ENCODE measurements at places on chromosomes 6 and 20.

DNA sequence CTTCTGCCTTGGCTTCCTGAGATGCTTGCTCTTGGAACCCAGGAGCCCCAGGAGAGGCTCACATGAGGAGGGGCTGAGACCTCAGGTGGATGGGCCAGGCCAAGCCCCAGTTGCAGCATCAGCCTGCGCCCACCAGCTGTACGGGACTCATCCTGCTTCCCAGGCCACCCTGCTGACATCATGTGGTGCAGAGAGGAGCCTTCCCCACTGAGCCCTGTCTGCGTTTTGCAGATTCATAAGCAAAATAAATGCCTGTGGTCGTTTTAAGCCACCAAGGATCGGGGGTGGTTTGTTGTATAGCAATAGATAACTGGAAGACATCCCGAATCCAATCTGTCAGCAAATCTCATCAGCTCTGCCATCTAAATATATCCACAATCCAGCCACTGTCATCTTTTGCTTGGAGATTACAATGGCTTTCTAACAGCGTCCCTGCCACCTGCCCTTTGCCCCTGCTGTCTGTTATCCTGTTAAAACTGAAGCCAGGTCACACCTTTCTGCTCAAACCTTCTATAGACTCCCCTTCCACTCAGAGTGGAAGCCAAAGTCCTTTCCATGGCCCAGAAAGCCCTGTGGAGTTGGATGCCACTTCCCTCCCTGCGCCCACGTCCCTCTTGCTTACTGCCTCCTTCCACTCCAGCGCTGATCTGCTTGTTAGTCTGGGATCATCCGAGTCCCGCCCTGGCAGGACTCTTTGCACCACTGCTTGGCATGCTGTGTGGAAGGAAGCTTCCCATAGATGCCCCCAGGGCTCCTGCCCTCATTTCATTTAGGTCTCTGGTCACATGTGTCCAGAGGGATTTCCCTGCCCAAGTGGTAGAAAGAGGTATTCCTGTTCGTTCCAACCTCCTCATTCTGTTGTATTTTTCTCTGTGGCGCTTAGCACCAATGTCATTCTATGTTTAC, 24.0 kb upstream of the MLN start:
- no peak for DNase-seq

DNA sequence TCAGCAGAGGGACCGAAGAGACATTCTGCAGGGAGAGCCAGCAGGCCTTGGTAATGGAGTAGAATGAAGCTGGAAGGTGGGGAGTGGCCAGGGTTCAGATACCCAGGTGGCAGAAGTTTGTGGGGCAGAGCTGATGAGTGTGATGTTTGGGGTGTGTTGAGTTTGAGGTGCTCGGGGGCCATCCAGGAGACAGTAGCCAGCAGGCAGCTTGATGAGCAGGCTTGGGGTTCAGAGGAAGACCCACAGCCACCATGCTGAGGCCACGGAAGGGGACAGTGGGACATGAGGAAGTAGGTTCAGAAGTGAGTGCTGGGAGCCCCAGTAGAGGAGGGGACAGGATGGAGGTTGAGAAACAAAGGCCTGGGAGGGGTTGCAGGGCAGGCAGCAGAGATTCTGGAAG, 11.1 kb upstream of the FOXS1 start:
- no peak for DNase-seq

GRCh38 chr6:47169785-47170616, 127.9 kb upstream of the ADGRF1 start:
- no peak for DNase-seq

GRCh38 chr6:110434961-110435602, 19.7 kb upstream of the DDO start:
- no peak for DNase-seq

DNA sequence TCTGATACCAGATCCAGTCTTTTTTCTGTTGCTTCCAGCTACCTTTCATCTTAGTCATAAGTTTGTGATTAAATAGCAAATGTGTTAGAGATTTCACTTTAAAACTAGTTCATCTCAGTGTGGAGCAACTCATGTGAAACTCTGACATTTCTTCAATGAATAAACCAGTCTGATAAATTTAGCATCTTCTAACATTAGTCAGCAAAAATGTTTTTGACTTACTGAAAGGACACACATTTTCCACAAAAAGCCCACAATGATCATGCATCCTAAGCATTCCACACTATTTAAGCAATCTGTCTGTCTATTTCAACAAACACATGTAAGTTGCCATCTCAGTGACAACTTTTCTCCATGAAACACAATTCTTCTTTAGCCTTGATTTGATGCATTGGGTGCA, 222.2 kb upstream of the SLC35B3 start:
- no peak for DNase-seq

GRCh38 chr6:24321538-24322162, 36.2 kb downstream of the DCDC2 start:
- no peak for DNase-seq

DNA sequence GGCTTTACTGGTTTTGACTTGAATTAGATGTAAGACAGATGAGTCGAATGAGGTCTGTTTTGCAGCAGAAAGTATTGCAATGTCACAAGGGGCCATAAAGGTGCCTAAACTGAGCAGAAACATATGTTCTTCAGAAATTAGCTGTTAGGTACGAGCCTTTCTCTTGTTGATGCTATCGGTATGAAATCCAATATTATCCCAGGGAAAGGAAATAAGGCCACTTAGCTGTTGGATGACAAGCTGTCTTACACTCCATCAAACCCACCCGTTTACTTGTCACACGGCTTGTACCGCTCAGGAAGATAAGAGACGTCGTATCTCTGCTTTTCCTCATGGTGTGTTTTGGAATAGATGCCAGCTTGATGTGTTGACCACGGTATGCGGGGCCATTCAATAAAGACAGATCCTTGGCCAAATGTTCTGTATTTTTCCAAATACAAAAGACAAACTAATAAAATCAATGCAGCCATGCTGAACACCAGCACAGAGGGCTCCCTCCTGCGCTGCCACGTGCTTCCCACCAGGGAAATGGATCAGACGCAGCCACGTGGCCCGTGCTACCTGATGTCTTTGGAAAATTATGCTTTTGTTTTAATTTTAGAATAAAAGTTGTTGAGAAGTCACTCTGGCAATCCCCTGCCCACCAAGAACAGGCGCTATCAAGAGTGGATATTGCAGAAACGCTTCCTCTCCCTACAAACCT, 255.9 kb upstream of the SULF2 start:
- peak; percentile 92 for DNase-seq

GRCh38 chr20:19347943-19348456, 135.6 kb downstream of the SLC24A3 start:
- no peak for DNase-seq

- DNase-seq = no peak
These were observed 38.8 kb downstream of the RCAN2 start for GRCh38 chr6:46452312-46452917.

GRCh38 chr6:146819596-146820320, 221.0 kb downstream of the ADGB start:
- DNase-seq = no peak

DNA sequence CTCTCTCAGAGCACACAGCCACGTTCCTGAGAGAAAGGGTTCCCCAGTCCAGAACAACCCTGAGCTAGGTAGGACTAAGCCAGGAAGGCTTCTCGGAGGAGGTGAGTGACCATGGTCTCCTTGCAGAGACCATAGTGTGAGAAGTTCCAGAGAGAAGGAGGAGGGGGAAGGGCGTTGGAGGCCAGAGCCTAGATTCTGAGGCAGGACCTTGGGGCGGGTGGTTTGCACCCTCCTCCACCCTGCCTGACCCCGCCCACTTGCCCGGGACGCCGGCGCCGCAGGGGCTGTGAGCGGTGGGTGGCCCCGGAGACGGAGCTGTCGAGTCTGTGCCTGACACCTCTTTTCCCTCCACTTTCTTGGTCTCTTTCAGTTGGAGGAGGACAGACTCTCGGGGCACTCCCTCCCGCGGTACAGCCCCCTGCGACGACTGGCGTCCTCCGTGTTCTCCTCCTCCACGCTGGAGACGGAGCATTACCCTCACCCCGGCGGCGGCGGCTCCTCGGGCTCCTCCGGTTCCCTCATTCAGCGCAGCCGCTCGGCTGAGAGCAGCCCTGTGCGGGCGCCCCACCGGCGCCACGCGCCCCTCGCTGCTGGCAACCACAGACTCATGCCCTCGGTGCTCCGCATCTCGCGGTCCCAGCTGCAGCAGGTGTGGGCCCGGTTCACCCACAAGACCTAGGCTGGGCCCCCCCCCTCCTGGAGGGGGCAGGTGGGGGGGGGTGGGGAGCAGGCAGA, 26.2 kb downstream of the TTBK1 start:
- peak; percentile 71 for DNase-seq

DNA sequence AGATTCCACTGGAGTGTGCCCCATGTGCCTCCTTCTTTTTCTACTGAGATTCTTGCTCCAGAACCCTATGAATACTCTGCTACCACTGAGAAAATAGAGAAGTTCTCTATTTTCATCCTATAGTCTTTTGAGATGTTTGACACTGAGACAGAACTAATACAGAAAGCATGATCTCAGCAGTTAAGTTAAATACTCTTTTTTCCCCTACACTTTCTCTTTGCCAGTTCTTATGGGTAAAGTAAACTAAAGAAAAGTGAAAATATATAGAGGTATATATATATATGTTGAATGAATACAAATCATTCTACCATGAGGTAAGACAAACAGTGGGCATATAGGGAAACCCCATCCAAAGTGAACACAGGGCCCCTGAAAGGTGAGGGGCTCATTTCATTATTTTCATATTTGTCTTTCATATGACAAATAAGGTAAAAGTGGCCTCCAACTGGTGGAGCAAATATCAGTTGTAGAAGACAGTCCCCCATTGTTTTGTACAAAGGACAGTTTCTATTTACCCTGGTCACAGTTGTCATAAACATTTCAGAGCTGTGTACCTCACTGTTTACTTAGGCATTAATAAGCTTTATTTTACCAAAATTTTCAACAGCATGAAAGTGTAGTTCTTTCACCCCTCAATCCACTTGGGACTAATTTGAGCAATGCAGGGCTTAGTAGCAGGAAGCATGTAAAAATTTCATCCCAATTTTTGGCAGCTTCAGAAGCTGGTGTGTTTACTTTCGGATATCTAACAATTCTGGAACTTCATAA, 188.3 kb upstream of the MARCKS start:
- DNase-seq = no peak

- DNase-seq = no peak
These were observed 25.6 kb upstream of the FRMD1 start for GRCh38 chr6:168104636-168105035.

GRCh38 chr6:77074037-77074713, 389.1 kb downstream of the HTR1B start:
- no peak for DNase-seq

GRCh38 chr6:40744835-40745234, 157.7 kb upstream of the LRFN2 start:
- no peak for DNase-seq

- DNase-seq = no peak
These were observed 3.1 kb downstream of the JAG1 start for GRCh38 chr20:10670501-10671220.

DNA sequence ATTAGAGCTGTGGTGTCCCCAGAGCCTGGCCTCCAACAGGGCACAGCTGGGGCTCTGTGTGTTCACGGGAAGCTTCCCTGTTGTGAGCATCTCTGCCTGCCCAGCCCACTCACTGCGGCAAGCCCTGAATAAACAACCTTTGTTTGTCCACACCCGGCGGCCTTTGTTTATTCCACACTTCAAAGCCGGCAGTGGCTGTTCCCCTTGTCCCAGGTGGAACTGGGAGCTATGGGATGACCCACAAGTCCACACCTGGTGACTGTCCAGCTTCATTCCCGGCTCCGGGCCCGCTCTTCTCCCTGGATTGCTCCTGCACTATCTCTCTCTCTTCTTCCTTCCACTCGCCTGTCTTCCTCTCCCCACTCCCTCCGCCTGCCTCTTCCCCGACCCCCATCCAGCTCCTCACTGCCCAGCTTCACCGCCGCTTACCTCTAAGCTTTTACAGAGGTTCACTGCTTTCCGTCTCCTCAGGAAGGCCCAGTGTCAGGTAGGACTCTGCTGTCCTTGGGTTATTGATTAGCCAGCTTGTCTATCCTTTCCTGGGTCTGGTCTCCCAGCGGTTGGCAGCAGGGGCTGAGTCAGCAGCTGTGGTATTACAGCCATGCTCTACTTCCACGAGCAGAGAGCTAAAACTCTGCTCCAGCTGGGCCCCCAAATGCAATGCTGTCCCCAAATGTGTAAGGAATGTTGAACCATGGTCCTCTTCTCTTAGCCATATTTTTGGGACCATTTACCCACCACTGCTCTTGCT, 17.8 kb downstream of the DACT2 start:
- peak; percentile 88 for DNase-seq

GRCh38 chr6:53960311-53960710, 150.9 kb upstream of the MLIP start:
- no peak for DNase-seq

DNA sequence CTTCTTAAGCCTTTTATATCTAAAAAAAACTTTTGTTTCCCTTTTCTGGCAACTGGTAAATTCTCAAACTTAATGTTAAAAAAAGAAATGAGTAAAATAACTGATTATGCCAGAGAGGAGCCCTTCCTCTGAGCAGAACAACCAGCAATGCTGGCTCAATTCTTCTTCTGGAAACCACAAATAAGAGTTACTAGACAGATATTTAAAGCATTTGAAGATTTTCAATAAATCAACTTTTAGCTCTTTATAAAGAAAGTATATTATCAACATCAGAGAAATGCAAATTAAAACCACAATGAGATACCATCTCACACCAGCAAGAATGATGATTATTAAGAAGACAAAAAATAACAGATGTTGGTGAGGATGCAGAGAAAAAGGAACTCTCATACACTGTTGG, 61.1 kb upstream of the TCF21 start:
- DNase-seq = no peak

GRCh38 chr6:39227476-39227875, 1.8 kb downstream of the KCNK5 start:
- no peak for DNase-seq

GRCh38 chr20:9344083-9344920, 170.1 kb upstream of the LAMP5 start:
- DNase-seq = no peak

GRCh38 chr6:67952121-67952520, 683.0 kb upstream of the ADGRB3 start:
- DNase-seq = no peak

DNA sequence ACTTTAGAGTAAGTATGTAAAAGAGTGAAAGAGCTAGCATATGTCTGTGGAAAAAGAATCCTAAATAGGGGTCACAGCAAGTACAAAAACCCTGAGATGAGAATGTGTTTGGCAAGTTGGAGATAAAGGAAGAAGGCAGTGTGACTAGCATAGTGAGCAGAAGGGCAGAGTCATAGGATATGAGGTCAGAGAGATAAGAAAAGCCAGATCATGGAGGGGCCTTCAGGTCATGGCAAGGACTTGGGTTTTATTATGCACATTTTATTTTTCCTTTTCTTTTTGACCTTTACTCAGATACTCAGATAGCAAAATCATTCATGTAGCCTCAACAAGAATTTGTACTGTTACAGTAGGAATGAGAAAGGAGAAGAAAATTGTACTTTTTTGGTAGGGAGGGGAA, 138.0 kb downstream of the GJA1 start:
- DNase-seq = no peak

DNA sequence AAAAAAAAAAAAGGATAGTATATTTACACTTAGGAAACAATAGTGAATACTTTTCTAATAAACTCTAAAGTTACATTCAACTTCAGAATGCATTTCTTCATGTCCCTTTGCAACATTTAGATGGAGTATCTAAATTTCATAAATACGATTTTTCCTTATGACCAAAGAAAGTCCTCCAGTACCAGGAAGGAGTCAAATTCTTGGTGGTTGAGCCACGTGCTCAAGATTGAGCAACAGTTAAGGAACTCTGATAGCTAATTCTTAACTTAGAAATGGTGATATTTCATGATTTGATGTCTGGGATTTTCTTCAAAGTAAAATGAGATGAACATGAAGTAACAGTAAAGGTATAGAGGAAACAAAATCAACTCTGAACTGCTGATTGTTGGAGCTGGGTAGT, 92.7 kb downstream of the SASH1 start:
- no peak for DNase-seq

- no peak for DNase-seq
These were observed 151.6 kb downstream of the ESR1 start for GRCh38 chr6:151959086-151959485.

Data from NCI-H1092 treated with DMSO at 0.1 percent for 48 hours (cell line).